ENCODE measurements at places on chromosomes 7 and 10.
A peak's percentile ranks its signal among the peaks of the same experiment; 100 is the strongest.

GRCh38 chr10:114957673-114958072 lies 19.7 kb downstream of the TRUB1 start:
- no peak for DNase-seq

DNA sequence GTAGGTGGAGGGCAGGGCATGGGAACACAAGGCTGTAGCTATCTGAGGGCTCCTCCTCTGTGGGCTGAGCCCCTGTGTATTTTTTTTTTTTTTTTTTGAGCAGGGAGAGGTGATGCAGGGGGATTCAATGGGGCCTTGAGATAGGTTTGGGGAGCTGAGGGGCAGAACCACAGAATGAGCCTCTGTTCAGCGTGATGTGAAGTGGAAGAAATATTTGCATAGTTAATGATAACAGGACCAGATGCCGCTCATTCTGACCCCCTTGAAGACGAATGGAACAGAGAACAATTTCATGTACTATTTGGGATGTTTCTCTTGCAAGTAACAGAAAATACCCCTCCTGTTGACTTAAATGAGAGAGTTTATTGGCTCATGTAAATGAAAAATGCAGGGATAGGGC lies 69.7 kb upstream of the EMX2 start:
- no peak for DNase-seq

DNA sequence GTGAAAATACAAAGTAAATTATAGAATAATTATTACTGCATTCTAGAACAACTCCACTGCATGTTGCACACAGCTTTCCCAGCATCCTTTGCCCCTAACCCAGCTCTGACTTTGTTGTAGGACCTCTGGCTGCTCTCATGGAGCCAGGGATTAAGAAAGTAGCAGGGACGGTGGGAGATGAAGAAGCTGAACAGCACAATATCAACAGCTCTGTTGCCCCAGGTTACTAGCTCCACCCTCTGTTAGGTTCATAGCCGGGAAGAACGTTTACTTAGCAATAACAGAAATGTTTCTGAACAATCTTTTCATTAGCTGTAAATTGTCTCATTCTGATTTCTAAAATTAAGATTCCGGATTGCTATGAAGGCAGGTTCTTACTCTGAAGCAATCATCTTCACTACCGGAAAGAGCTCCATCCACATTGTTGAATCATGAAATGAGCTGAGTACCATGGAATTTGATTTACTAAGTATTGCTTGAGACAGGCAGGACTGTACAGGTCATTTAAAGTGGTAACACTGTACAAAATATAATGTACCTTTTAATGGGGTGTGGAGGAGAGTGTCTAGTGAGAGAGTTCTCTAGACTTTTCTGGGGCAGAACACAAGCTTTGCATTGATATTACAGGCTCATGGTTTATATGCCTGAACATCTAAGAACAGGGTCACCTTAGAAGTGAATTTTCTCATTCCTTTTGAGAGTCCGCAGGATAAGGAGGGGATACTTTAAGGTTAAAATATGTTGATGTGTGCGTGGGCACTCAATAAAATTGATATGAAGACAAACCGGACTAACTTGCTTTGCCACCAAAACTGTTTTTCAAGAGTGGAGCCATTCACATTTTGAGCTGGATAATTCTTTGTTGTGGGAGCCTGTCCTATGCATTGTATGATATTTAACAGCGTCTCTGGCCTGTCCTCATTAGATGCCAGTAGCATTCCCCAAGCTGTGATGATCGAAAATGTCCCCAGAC lies 20.8 kb upstream of the RAB18 start:
- DNase-seq = no peak

DNA sequence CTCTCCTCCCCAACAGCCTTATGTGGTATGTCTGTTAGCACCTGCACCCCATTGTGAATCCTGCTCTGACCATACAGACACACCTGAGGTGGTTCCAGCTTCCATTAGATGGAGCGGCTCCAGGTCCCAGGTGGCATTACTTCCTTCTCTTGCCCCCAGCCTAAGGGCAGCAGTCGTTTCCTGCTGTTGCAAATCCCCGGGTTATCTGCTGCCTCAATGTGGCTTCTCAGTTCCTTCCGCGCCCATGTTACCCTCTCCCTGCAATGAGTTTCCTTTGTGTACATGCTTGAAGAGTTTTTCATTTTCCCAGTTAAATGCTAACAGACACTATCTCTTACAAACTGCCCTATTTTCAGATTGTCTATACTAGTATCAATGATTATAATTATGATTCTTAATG lies 62.8 kb upstream of the PRKCQ start:
- no peak for DNase-seq

DNA sequence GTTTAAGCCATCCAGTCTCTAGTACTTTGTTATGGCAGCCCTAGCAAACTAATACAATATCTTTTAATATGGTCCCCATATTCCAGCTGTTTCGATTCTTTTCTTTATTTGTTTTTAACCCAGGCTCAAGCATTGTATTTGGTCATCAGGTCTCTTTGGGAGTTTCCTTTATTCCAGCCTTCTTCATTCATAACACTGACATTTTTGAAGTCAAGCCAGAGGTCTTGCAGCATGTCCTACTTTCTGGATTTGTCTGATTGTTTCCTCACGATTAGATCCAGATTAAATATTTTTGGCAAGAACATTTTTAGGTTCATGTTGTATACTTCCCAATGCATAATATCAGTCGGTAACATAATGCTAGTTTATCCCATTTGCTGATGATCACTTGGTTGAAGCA lies 11.8 kb downstream of the SLC25A13 start:
- DNase-seq = no peak

GRCh38 chr10:30763918-30764317 lies 134.4 kb upstream of the LYZL2 start:
- no peak for DNase-seq

GRCh38 chr7:30207376-30207775 lies 72.6 kb downstream of the MTURN start:
- DNase-seq = no peak

GRCh38 chr10:88423732-88424131 lies 159.4 kb downstream of the RNLS start:
- DNase-seq = no peak

DNA sequence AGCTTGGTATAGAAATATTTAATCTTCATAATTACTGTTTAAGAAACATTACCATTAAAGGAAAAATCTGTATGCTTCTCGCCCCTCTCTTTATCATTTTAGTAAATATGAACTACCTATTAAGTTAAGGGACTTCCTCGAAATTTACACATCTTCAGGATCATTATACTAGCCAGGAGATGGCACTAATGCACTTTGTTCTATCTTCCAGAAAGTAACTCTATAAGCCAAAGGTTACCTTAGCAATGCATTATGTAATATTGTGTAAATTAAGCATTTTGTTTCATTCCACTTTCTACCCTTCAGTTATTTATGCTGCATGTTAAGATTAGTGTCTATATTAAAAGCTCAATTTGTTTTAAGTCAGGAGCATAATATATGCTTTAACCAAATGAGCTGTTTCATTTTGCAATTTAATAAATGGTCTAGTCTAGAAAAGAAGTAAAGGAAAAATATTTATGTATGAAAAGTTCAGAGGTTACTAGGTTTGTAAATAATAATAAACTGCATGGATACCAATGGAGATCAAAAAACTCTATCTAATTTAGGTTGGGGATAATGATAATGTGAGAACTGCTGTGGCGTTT lies 128.5 kb downstream of the ANKRD7 start:
- DNase-seq = peak; percentile 8

DNA sequence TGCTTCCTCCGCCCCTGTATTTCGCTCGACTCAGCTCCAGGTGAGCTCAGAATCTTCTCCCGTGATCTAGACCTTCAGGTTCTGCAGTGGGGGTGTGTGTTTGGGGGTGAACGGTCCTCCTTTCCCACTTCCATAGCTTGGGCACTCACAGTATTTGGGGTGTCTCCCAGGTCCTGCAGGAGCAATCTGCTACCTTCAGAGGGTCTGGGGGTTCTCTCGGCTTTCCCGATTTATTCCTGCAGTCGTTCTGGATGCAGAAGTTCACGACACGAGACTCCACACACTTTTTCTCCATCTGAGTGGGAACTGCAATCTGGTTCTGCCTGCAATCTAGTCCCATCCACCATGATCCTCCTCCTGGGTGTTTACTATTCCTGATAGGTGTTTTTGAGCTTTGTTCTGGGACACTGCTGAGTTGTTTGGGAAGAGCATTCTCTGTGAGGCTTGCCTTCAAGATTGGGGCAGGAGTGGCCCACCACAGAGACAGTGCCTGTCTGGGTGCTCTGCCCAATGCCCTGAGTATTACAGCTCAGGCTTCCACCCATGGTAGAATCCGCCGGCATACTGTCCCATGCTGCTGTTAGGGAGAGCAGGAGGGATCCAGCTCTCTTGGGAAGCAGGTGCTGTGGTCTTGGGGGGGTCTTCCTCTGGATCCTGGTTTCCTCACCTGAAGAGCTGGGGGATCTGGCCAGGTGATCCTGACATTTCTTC lies 29.8 kb downstream of the JAKMIP3 start:
- no peak for DNase-seq

DNA sequence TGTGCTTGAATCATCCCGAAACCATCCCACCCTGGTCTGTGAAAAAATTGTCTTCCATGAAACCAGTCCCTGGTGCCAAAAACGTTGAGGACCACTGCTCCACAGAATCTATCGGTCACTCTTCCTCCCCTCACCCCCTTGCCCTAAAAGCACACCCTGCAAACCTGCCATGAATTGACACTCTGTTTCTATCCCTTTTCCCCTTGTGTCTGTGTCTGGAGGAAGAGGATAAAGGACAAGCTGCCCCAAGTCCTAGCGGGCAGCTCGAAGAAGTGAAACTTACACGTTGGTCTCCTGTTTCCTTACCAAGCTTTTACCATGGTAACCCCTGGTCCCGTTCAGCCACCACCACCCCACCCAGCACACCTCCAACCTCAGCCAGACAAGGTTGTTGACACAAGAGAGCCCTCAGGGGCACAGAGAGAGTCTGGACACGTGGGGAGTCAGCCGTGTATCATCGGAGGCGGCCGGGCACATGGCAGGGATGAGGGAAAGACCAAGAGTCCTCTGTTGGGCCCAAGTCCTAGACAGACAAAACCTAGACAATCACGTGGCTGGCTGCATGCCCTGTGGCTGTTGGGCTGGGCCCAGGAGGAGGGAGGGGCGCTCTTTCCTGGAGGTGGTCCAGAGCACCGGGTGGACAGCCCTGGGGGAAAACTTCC lies 784 bp upstream of the SERPINE1 start:
- no peak for DNase-seq

GRCh38 chr10:49734676-49735075 lies 27.4 kb downstream of the OGDHL start:
- no peak for DNase-seq
